ENCODE measurements at places on chromosomes 13 and 19. TPM values are rescaled to one million over a fixed set of nuclear protein-coding genes. Genes with fewer than 3 reads are reported as not detected.

DNA sequence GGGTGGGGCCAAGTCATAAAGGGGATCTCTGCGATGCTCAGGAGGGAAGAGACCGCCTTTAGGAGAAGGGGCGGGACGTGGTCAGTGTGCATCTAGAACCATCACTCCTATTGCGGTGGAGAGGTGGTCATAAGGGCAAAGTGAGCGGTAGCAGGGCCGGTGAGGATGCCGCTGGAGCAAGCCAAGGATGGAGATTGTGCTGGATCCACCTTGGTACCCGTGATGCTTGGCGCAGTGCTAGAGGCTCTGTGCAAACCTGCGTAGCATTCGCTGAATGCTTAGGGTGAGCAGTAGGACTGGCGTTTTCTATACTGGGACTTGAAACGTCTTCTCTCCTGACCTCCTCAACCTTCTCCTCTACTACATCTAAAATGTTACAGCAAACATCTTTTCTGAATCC lies 294.2 kb downstream of the FGF9 start:
- no peak for DNase-seq

GRCh38 chr19:31233295-31233800 lies 115.9 kb downstream of the TSHZ3 start:
- no peak for DNase-seq

- peak; percentile 65 for DNase-seq
Observed at GRCh38 chr19:49937750-49938381, 8.6 kb upstream of the NUP62 start.

- no peak for DNase-seq
Observed at GRCh38 chr13:99293178-99293577, 14.0 kb downstream of the GPR183 start.

GRCh38 chr19:7690779-7691258 lies 10.2 kb downstream of the TRAPPC5 start:
- DNase-seq = no peak

S1PR4 gene
- 0.63 TPM for total RNA-seq

CABP5 gene
- total RNA-seq = not detected

LGALS14 gene
- total RNA-seq = not detected

NLRP7 gene
- total RNA-seq = not detected

- no peak for DNase-seq
Observed at GRCh38 chr13:38830442-38831045, 143.7 kb downstream of the FREM2 start.

DNA sequence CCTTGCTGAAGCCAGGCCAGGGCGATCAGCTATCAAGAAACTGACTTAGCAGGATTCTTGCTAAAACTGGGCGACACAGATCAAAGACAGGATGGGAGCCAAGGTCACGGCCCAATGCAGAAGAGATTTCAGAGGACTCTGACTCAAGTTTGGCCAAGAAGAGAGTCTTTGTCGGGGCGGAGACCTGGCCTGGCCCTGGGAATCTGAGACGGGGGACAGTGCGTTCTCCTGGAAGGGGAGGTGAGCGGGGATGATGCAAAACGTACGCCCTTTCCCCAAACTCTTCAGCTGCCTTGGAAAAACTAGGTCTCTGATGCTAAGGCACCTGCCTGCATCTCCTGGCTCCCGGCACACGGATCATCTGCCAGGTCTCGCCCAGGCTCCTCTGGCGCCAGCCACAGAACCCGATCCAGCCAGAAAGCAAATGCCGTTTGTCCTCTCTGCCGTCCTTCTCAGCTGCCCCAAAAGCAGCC lies 9.8 kb downstream of the MVB12A start:
- DNase-seq = no peak

EPS8L1 gene
- 5.7 TPM for total RNA-seq

ZNF729 gene
- not detected for total RNA-seq

NOTCH3 gene
- total RNA-seq = 0.89 TPM

GRCh38 chr13:39870197-39870747 lies 214.8 kb downstream of the COG6 start:
- no peak for DNase-seq

FREM2 gene
- total RNA-seq = not detected

DNA sequence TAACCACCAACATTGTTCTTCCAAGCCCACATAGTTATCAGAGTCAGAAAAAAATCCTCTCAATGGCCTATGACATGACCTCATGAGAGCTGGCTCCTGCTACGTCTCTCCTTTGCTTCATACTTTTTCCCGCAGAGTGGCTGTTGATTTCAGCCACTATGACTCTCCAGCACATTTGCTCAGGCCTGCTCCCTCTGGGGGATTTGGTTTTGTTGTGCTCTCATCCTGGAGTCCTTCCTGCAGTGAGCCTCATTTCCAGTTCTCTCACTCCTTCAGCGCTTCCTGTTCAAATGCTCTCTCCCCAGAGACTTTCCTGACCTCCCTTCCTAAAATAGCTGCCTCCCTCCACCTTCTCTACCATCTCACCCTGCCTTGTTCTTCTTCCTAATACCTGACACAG lies 72.0 kb upstream of the USP29 start:
- no peak for DNase-seq

DNA sequence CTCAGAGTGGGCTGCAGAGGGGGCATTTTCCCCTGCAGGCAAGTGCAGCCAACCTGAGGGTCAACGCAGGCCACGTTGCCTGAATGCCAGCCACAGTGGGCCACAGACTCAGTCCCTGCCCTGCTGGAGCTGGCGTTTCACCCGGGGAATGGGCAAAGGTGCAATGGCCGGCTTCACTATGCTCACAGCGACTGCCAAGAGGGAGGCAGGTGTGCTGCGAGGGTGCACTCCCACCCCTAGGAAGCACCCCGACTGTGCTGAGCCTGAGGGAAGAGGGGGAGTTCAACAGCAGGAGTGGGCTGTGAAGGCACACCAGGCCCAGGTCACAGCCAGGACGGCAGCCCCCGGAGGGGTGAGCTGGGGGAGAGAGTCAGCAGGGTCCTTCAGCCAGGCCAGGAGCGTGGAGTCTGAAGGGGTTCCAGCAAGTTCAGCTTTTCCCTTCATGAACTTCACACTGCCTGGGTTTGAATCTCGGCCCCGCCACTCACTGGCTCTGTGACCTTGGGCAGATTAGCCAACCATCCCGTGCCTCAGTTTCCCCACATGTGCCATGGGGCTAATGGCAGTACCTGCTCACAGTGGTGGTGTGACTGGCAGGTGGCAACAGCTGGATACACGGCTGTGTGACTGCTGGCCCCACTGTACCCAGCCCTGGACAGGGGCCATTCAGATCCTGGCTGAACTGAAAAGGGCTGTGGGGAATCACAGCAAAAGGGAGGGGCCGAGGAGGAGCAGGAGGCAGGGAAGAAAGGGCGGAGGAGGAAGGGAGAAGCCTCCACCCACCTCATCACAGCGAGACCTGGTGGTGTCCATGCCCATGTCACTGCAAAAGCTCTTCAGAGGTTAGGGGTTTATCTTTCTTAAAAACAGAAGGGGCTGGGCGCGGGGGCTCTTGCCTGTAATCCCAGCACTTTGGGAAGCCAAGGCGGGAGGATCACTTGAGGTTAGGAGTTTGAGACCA lies 7.6 kb downstream of the TRAPPC6A start:
- DNase-seq = no peak

GRCh38 chr19:35545855-35546381 lies 492 bp downstream of the TMEM147 start:
- DNase-seq = peak; percentile 50

Measured in dermis microvascular lymphatic vessel endothelial cell (primary cell).